CD14-positive monocyte (primary cell): ENCODE measurements at places on chromosomes 3 and 15.

GRCh38 chr3:69162308-69162980, 40.0 kb upstream of the LMOD3 start:
- H3K4me1 ChIP-seq: no peaks in the 10 kb centered on the region
- no peak overlapping the region for H3K27ac ChIP-seq
- H3K27me3 ChIP-seq: no peaks in the 10 kb centered on the region
- H3K4me3 ChIP-seq: no peak overlapping the region
- DNase-seq: no peak

- no peaks in the 10 kb centered on the region for H3K27me3 ChIP-seq
- no peak overlapping the region for H3K4me3 ChIP-seq
- no peak overlapping the region for H3K27ac ChIP-seq
- H3K36me3 ChIP-seq: no peaks in the 10 kb centered on the region
These were observed 17.4 kb upstream of the MKRN3 start for GRCh38 chr15:23548071-23548470.

GRCh38 chr15:49923671-49924070, 195.4 kb downstream of the ATP8B4 start:
- no peak overlapping the region for H3K4me3 ChIP-seq
- no peaks in the 10 kb centered on the region for H3K4me1 ChIP-seq
- H3K27me3 ChIP-seq: no peaks in the 10 kb centered on the region
- no peak for DNase-seq
- H3K27ac ChIP-seq: peak overlapping the region; percentile 23

DNA sequence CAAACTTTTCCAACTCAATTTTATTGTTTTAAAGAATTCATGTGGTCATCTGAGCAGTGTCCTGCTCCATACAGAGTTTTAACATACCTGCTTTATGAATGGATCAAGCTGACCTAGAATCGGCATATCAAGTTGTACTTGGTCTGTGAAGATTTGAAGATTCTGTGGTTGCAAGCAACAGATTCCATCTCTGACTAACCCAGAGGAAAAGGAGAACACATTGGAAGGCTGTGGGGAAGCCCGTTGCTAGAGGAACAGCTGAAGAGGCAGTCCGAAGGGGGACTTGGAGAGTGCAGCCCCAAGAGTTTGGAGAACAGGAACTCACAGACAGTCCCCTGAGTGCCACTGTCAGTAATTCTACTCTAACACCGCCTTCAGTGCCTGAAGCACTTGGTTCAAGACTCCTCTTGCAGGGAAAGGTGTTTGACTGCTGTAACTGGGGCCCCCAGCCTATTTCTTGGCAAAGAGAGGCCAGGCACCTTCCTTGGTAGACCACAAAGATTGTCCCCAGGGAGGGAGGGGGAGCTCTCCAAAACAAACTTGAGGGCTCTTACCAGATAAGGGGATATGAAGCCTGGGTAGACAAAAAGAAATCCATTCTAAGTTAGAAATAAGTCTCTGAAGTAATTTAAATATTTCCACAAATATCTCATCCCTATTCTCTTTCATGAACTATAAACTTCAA, 88.8 kb downstream of the LARS2 start:
- no peaks in the 10 kb centered on the region for H3K27me3 ChIP-seq
- H3K36me3 ChIP-seq: peaks cover 72% of the 10 kb centered on the region
- H3K27ac ChIP-seq: no peak overlapping the region
- DNase-seq: no peak

- peaks cover 11% of the 10 kb centered on the region for H3K4me1 ChIP-seq
- no peaks in the 10 kb centered on the region for H3K27me3 ChIP-seq
- no peak overlapping the region for H3K4me3 ChIP-seq
- no peak overlapping the region for H3K27ac ChIP-seq
These were observed 100.3 kb downstream of the SMAD6 start for GRCh38 chr15:66802025-66803001.

- DNase-seq: no peak
- no peak overlapping the region for H3K27ac ChIP-seq
- no peaks in the 10 kb centered on the region for H3K27me3 ChIP-seq
- no peaks in the 10 kb centered on the region for H3K36me3 ChIP-seq
- H3K4me3 ChIP-seq: no peak overlapping the region
These were observed 64.2 kb upstream of the PYGO1 start for GRCh38 chr15:55652359-55652758.

GRCh38 chr3:46491089-46492070, 6.4 kb upstream of the RTP3 start:
- no peak for DNase-seq
- peaks cover 3% of the 10 kb centered on the region for H3K4me1 ChIP-seq
- no peaks in the 10 kb centered on the region for H3K27me3 ChIP-seq

DNA sequence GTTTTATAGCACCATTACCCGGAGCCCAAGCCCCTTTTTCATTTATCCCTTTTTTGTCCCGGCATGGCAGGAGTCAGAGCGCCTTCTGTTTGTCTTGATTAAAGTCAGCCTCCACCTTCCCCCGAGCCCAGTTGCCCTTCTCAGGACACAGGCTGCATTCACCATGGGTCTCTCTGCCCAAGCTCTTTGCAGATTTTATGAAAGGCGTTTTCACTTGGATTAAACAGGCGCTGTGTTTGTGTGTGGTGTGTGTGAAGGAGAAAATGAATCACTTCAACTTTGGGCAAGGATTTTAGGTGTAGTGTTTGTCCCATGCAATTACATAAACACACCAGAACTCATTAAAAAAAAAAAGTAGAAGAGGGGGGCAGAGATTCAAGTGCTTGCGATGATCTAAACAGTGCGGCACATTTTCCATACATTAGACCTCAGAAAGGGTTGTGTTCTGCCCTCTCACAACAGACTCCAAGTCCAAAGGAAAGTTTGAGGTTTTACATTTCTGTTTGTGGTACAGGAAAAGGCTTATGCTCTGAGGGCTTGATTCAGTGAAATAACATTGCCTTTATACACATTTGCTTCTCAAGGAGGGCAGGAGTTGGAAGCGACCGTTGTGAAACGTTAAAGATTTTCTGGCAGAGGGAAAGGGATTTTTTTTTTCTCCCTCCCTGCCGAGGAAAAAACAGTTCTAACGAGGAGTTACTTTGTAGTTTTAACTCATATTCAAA, 14.5 kb upstream of the IL16 start:
- no peak overlapping the region for H3K4me3 ChIP-seq
- H3K27me3 ChIP-seq: peaks cover 2% of the 10 kb centered on the region
- H3K4me1 ChIP-seq: peaks cover 15% of the 10 kb centered on the region
- H3K36me3 ChIP-seq: no peaks in the 10 kb centered on the region
- no peak overlapping the region for H3K27ac ChIP-seq

DNA sequence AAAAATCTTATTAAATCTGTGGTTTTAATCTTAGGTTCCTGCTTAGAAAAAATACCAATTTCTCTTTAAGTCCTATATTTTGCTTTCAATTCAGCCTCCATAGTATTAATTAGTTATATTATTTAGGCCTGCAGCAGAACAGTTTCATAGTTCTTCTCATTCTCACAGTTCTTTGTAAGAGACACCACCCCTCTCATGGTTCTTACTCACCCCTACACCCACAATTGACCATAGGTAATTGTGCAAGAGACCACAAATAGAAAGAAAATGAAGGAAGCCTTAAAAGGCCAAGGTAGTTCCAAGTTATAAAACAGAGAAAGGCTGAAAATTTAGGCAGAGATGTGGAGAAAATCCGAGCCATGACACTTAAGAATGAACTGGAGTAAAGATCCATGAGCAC, 415.3 kb downstream of the TIGIT start:
- H3K27me3 ChIP-seq: no peaks in the 10 kb centered on the region
- H3K4me1 ChIP-seq: peaks cover 19% of the 10 kb centered on the region
- H3K4me3 ChIP-seq: no peak overlapping the region

GRCh38 chr3:129587566-129588210, 18.8 kb downstream of the PLXND1 start:
- no peak overlapping the region for H3K4me3 ChIP-seq
- H3K36me3 ChIP-seq: peaks cover 31% of the 10 kb centered on the region
- H3K4me1 ChIP-seq: peaks cover 30% of the 10 kb centered on the region
- peak overlapping the region; percentile 39 for H3K27ac ChIP-seq

DNA sequence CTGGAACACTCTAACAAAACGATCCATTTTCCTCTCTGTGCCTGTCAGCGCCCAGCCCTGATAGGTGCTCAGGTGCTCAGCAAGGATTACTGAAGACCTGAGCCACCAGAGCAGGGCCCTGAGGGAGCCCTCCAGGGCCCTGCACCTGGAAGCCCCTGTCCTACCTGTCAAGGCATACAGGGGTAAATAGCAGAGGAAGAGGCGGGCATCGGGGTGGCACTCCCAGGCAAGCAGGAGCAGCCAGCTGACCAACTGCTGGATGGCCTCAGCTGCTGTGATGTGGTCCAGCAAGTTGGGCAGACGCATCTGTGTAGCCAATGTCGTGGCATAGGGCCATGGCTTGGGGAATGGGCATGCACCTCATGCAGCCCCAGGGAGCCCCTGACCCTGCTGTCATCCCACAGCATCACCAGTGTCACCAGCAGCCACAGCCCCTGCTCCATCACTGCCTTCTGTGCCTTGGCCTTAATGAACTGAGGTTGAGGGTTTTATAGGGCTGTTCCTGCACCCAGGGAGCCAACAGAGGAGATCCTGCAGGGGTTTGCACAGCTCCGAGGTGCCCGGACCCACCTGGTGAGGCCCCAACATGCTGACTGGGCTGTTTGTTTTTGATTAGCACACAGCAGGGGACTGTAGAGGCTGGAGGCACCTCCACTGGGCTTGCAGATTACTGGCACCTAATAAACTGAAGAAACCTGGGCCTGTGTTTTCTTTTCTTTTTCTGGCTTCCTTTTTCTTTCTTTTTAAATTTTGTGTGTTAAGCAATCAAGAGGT, 7.9 kb upstream of the WDR6 start:
- no peak overlapping the region for H3K27ac ChIP-seq
- H3K36me3 ChIP-seq: peaks cover 22% of the 10 kb centered on the region
- no peak for DNase-seq
- no peaks in the 10 kb centered on the region for H3K27me3 ChIP-seq
- H3K4me1 ChIP-seq: no peaks in the 10 kb centered on the region
- no peak overlapping the region for H3K4me3 ChIP-seq

- H3K27me3 ChIP-seq: no peaks in the 10 kb centered on the region
- peak overlapping the region; percentile 92 for H3K27ac ChIP-seq
- peaks cover 28% of the 10 kb centered on the region for H3K36me3 ChIP-seq
- DNase-seq: peak; percentile 27
- H3K4me3 ChIP-seq: no peak overlapping the region
These were observed 41.0 kb downstream of the ABHD2 start for GRCh38 chr15:89129123-89129815.

DNA sequence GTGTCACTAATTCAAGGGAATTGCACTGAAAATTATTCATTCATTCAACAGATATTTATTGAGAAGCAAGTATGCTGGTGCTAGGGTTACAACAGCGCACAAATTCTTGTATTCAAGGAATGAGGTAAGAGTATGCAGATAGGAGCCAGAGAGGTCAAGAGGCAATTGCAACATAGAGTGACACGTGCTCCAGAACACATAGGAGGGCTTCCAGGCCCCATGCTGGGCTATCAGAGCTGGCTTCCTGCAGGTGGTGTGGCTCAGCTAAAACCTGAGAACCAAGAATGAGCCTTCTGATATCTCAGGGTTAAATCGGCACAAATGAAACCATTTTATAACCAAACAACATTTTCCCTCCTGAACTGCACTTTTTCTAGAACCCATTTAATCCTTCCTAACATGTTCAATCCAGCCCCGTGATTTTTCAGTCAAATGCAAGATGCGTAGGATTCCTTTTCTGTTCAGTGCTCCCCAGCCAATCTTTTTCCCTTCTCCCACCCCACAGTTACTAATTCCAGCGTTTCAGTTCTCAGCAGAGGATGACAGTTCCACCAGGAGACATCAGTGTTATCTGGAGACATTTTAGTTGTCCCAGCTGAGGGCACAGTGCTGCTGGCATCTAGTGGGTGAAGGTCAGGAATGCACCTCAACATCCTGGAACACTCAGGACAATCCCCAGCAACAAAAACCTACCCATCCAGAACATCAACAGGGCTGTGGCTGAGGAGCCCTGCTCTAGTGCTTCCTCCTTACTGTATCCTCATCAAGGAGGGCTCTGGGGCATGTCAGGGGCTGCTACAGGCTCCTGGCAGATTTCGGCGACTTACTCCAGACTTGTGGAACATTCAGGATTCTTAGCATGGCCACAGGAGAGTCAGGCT, 13.1 kb downstream of the CCR5AS start:
- H3K4me3 ChIP-seq: no peak overlapping the region
- no peak overlapping the region for H3K27ac ChIP-seq
- H3K36me3 ChIP-seq: no peaks in the 10 kb centered on the region

- no peak overlapping the region for H3K4me3 ChIP-seq
- H3K27me3 ChIP-seq: no peaks in the 10 kb centered on the region
- H3K36me3 ChIP-seq: no peaks in the 10 kb centered on the region
- H3K27ac ChIP-seq: no peak overlapping the region
- DNase-seq: no peak
These were observed 168.0 kb upstream of the MLF1 start for GRCh38 chr3:158403013-158403412.

GRCh38 chr3:133469140-133469731, 69.4 kb downstream of the BFSP2 start:
- H3K27ac ChIP-seq: no peak overlapping the region
- no peak overlapping the region for H3K4me3 ChIP-seq
- no peaks in the 10 kb centered on the region for H3K4me1 ChIP-seq
